WERI-Rb-1 (cell line): ENCODE measurements at places on chromosomes 1 and 21.
A peak's percentile ranks its signal among the peaks of the same experiment; 100 is the strongest.

- DNase-seq: no peak
These were observed 6.2 kb upstream of the LAPTM5 start for GRCh38 chr1:30763651-30764248.

DNA sequence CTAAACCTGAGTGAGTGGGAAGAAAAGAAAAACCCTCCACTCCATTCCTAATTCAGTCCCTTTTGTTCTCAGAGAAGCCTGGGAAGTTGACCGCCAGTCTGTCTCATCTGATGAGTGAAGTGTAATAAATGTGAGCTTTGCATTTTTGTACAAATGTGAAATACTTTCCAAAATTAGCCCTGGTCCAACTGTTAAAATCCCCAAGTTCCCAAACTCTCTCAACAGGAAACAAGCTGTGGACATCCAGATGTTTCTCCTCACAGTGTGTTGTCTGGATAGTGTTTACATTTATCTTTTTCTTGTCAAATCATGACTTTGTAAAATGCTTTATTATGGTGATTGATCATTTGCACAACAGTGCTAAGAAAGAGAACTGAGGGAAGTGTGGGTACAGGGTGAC, 145.1 kb downstream of the TM2D1 start:
- DNase-seq: no peak

- DNase-seq: no peak
These were observed 138.7 kb downstream of the LRRC40 start for GRCh38 chr1:70066711-70067110.

DNA sequence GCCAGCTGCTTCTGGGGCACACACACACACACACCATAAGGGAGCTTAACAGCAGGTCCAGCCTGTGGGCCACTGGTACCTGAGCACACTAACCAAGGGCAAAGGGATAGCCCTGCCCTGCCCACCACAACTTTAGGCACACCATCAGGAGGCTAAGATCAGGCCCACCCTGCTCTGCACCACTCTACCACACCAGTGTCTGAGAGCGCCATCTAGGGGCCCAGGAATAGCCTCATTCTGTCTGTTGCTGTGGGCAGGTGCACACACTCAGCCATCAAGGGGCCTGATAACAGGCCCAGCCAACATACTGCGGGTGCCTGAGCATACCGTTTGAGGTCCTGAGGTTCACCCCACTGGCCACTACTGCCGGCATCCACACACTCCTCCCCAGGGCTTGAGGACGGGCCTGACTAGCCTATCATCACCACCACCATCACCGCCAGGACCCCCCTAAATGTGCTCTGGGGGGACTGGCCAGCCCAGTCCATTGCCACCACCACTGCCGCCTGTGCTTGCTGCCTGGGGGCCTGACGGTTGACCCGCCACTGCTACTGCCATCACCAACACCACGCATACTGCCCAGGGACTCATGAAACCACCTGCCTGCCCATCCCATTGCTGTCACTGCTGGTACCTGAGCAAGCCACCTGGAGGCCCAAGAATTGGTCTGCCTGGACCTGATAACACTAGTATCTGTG, 31.3 kb downstream of the NSL1 start:
- peak; percentile 61 for DNase-seq

DNA sequence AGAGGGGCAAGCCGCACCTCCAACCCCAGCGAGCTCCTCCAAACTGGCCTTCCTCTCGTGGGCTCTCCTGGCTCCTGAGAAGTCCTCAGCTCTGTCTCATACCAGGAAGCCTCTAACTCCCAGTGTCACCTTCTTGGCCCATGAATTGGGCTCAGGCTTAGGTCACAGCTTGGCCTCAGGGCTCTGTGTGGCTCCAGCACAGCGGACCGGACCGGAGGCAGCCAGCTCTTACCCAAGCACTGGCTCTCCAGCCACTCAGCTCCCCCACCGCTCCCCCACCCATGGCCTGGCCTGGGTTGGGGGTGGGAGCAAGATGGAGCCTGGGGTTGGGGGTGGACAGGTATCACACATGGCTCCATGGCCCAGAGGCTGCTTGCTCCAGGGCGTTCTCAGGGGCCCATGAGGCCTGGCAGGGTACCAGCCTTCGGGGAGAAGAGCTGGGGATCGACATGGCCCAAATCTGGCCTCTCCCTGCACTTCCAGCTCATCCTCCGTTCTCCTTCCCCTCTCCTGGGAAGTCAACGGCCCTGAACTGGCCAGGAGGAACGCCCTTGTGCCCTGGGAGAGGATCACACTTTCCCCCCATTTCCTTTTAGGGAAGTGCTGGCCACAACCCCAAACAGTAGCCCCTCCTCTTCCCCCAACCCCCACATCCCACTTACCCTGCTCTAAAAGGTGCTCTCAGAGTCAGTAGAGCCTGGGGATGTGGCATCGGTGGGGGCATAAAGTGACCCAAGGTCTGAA, 97.5 kb downstream of the CASZ1 start:
- no peak for DNase-seq

DNA sequence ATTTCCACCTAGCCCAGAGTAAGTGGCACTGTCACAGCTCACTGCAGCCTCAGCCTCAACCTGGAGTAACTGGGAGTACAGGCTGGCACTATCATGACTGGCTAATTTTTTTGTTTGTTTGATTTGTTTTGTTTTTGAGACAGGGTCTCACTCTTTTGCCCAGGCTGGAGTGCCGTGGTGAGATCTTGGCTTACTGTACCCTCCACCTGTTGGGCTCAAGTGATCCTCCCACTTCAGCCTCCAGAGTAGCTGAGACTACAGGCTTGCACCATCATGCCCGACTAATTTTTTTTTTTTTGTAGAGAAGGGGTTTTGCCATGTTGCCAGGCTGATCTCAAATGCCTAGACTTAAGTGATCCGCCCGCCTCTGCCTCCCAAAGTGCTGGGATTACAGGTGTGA, 2.5 kb downstream of the UCK2 start:
- no peak for DNase-seq

DNA sequence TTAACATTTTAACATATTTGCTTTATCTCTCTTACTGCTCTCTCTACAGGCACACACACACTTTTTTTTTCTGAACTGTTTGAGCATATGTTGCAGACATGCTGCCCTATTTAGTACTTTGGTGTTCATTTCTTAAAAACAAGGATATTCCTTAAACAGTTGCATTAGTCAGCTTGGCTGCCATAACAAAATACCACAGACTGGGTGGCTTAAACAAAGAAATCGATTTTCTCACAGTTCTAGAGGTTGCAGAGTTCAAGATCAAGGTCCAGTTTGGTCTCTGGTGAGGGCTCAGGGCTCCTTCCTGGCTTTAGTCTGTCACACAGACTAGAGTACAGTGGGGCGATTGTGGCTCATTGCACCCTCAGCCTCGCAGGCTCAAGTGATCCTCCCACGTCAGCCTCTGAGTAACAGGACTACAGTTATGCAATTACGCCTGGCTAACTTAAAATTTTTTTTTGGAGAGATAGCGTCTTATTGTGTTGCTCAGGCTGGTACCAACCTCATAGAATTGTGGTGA, 46.7 kb downstream of the RPRD2 start:
- no peak for DNase-seq

- DNase-seq: no peak
These were observed 176.5 kb downstream of the PSMG1 start for GRCh38 chr21:39006571-39007311.

DNA sequence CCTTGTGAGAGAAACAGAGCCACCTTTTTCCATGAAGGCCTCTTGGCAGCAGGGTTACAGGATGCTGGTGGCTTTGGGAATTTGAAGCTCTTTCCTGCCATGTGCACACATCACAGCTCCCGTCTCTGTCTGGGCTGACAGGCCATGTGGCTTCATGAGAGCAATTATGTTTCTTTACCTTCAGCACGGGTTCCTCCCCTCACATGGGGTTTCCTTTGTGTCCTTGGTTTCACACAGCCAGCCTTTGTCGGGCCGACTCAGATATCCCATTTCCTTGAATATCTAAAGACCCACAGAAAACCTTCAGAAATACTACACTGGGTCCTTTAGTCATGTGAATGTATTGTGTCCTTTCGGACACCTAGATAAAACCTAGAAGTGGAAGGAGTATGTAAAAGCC, 7.1 kb downstream of the CLIC6 start:
- no peak for DNase-seq

- DNase-seq: no peak
These were observed 25.6 kb downstream of the MIS18A start for GRCh38 chr21:32253215-32253641.

DNA sequence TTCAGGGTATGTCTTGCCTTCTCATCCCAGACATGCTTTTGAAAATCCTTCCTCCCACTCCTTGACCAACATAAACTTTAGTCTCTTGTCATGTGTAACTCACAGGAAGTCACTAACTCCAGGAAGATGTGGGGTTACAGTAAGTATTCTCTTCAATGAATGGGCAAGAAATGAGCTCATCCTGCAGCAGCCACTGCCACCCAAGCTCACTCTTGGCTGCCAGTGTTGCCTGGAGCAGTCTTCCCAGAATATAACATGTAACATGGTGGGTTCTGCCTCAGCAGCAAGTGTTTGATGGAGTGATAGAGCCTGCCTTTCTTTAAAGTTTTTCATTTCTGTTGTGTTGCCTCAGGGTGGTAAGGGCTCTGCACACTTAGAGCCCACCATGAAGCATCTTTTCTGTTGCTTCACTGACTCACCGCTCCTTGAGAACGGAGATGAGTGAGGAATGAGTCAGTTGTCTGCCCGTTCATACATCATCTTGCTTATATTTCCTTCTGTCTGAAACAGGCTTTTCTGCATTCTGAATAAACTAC, 187.0 kb downstream of the TPR start:
- no peak for DNase-seq

- DNase-seq: no peak
These were observed 46.3 kb downstream of the TESK2 start for GRCh38 chr1:45444609-45445131.

- DNase-seq: no peak
These were observed 100.5 kb downstream of the PKN2 start for GRCh38 chr1:88784551-88784950.

DNA sequence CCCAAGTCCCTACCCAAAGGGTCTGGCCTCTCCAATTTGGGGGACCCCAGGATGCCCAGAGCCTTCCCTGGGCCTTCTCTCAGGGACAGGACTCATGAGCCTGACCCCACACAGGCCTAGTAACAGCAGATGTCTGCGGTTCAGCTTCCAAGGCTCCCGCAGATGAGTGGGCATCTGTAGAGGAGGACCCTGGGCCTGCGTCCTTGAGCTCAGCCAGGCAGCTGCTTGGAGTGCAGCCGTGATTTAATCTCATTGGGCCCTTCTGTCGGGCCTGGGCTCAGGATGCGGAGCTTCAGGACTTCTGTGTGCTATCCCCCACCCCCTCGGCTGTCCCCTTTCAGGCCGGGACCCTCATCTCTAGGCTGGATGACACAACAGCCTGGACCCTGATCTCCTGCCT, 35.4 kb downstream of the IGSF21 start:
- peak; percentile 73 for DNase-seq

- DNase-seq: no peak
These were observed 182.7 kb downstream of the KCNT2 start for GRCh38 chr1:196425513-196425912.

- no peak for DNase-seq
These were observed at the start of gene CDA for GRCh38 chr1:20588634-20589225. CDA (plus strand) TSS chr1:20589097; CDS start chr1:20589130, 33 bp downstream.

- no peak for DNase-seq
These were observed 139.2 kb downstream of the PTPRC start for GRCh38 chr1:198778049-198778448.

DNA sequence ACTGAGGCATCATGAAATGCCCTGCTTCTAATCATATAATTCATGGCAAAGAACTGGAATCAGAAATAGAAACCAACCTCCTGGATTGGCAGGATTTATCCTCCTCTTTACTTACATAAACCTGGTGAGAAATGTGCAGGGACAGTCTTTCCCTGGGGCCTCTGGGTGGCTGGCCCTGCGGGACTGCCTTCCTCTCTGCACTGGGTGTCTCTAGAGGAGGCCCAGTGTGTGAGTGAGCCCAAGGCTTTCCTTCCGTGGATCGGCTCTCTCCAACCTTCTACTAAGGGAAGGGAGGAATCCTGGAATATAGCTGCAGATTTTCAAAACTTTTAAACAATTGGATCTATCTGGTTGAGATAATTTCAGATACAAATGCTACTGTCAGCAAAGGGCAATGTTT, 11.4 kb upstream of the ATP1A1 start:
- DNase-seq: no peak

- peak; percentile 15 for DNase-seq
These were observed 104.7 kb downstream of the JAK1 start for GRCh38 chr1:64861611-64862010.

DNA sequence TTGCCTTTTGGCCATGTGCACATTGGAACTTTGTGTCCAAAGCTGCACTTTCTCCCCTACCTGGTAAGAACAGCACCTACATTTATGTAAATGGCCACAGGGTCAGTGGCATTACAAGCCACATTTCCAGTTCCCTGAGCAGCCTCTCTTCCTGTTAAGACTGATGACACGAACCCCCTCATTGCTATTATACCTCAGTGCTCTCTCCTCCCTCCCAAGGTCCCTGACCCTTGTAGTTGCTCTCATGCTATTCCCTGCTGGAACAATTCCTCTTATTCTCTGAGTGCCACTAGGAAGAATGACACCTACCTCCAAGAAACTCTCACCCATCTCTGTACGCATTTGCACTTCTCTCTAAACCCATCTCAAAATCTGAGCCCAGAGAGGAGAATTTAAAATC, 14.9 kb upstream of the VAV3 start:
- no peak for DNase-seq

GRCh38 chr21:18147678-18148077, 97.0 kb upstream of the CHODL start:
- DNase-seq: no peak

- DNase-seq: no peak
These were observed 177.4 kb downstream of the AKT3 start for GRCh38 chr1:243672539-243673074.

DNA sequence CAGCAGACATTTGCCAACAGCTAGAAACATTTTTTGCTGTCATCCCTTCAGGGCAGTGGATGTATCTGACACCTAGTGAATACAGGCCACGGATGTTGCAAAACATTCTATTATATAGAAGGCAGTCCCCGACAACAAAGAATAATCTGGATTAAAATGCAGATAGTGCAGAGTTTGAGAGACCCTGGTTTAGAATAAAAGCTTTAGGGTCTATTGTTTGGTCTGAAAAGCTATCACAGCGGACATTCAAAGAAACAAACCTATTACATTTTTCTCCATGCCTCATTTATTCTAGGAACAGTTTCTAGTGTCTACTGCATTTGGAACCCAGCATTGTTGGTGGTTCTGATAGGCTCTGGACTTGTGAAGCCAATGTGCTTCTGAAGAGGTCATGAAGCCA, 316.3 kb downstream of the TGFB2 start:
- no peak for DNase-seq

- DNase-seq: no peak
These were observed 5.2 kb downstream of the APP start for GRCh38 chr21:26165331-26165730.

- no peak for DNase-seq
These were observed 18.3 kb downstream of the SGIP1 start for GRCh38 chr1:66552287-66552686.

GRCh38 chr1:228497817-228498216, 10.6 kb downstream of the RNF187 start:
- DNase-seq: no peak

DNA sequence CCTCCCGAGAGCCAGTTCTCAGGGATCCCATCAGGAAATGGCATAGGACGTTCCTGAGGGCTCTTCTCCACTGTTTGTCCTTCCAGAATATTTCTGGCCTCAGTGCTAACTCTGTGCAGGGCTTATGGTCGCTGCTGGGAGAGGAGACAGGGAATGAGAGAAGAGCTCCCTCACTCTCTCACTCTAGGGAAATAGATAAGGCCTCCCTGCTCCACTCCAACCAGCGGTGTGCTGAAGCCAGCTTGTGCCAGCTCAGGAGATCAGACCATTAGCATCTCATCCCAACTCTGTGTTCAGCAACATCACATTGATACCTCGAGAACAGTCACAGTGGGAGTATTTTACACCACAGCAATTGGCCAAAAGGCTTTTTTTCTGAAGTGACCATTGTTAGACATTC, 49.2 kb upstream of the ZC3H12A start:
- DNase-seq: no peak
